Parietal lobe (tissue), 2 donors: ENCODE measurements at places on chromosomes 2 and 18. TPM values are rescaled to one million over a fixed set of nuclear protein-coding genes. Genes with fewer than 3 reads are reported as not detected.

The SERPINB4 gene
- not detected for total RNA-seq

The CD207 gene
- total RNA-seq: not detected

The DSG4 gene
- not detected for total RNA-seq

The MC4R gene
- 1.3 TPM for total RNA-seq

The PECR gene
- total RNA-seq: 44.1 TPM

The WNT6 gene
- total RNA-seq: not detected

The CCDC68 gene
- 1.6 TPM for total RNA-seq

The FAM237A gene
- total RNA-seq: not detected

The ACVR1C gene
- 12.5 TPM for total RNA-seq

The UGT1A8 gene
- total RNA-seq: not detected
